Caudate nucleus (tissue), 63 donors: ENCODE measurements at places on chromosomes 5 and 9.
A peak's percentile ranks its signal among the peaks of the same experiment; 100 is the strongest.

GRCh38 chr5:145509336-145510136 lies 325.6 kb downstream of the PRELID2 start:
- DNase-seq: no peak

DNA sequence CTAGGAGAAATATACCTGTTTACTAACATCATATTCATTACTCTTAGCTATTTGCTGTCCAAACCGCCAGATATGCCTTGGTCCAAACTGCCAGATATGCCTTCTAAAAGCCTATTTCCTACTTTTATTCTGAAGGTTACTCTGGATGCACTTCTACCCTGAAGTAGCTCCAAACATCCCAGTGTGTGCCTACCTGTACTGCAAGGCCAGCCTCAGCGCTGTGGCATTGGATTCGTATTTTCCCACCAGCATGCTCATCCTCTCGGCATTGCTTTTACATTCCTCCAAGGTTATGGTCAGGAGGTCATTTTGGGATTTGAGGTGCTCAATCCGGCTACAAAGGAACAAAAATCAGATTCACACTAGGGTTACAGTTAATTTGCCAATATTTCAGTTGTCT lies 94.3 kb downstream of the DCP2 start:
- DNase-seq: no peak

DNA sequence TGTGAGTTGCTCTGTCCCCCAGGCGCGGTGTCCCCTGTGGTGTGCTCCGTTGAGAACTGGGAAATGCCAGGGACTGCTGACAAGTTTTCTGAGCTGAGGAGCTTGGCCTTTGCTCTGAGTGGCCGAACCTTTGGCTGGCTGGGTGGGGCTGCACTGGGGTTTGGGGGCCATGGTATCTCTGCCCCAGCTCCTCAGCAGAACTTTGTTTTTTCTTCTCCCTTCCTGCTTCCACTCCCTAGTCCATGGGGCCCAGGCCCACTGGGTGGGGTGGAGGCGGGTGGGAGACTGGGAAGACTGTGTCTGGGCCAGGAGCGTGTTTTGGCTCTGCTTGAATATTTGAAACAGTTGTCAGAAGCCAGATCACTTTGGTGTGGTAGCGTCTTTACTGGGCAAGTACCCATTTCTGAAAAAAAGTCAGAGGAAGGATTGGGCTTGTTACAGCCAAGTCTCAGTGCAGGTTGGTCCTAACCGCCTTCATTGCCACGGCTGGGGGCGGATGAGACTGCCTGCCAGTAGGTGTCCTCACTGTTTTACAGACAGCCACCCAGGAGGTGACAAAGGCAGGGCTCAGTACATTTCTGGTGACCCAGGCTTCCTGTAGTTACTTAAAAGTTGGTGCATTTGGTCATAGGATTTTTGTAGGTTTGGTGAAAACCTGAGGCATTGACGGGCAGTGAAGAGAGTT lies 92.7 kb downstream of the DAB2IP start:
- DNase-seq: peak; percentile 26

DNA sequence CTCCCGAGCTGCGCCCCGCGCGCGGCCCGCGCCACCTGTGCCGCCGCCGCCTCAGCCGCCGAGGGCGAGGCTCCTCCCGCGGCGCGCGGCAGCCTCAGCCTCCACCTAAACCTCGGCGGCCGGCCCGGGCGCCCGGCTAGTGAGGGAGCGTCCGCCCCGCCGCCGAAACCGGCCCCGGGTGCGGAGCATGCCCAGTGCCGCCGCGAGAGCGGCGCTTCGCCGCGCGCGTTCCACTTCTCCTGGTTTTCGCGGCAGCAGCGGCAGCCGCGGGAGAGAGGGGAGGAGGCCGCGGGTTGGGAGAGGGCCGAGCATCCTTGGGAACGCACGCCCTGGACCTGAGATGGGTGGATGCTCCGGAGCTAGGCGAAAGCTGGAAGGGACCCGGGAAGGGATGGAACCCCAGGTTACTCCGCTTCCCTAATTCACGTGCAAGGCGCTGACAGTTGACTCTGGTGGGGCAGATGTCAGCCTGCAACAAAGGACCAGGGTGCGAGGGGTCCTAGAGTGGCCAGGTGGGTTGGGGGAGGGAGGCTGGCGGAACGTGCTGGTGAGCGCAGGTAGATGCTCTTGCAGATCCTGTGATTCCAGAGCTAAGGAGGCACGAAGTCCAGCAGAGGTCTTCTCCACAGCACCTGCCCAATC lies at the start of gene CTNND2:
CTNND2 (minus strand) TSS at position 182 of the 642 bp plus-strand sequence. CDS start 593 bp downstream, outside the sequence.
- peak; percentile 28 for DNase-seq

DNA sequence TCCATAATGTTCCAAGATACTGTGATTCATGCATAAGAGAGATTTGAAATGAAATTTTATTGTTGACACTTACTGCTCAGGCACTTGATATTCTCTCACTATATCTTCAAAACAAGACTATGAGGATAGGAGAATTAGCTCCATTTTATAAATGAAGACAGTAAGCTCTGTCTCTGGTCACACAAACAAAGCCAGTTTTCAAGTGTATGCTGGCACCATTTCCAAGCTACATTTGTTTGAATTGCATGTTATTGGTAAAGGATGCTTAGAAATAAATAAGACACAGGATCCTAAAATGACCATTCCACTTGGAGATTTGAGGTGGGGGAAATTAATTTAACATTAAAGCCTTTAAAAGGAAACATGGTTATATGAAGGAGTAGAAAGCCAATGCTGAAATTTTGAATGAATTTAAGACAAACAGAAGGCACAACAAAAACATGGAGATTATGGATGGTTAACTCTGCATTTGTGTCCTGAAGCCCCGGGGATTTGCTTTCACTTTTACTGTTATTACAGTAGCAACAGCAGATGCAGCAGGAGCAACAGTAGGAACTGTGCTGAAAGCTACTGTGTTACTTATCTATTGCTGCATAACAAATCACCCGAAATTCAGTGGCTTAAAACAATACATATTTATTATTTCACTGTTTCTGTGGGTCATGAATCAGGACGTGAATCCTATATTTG lies 79.7 kb upstream of the ASTN2 start:
- DNase-seq: no peak

GRCh38 chr9:85940275-85940831 lies 593 bp upstream of the NAA35 start:
- no peak for DNase-seq

GRCh38 chr9:130894546-130894945 lies 2.1 kb downstream of the QRFP start:
- no peak for DNase-seq
